Kasumi-1 (cell line): ENCODE measurements at places on chromosomes 4 and X.

GRCh38 chr4:122658818-122659295, 38.0 kb upstream of the IL21 start:
- DNase-seq, result no peak

GRCh38 chr4:67871867-67872266, 11.9 kb downstream of the TMPRSS11D start:
- DNase-seq, result peak; percentile 81

- DNase-seq, result no peak
These were observed 44.5 kb upstream of the IL21 start for GRCh38 chr4:122665161-122665929.

DNA sequence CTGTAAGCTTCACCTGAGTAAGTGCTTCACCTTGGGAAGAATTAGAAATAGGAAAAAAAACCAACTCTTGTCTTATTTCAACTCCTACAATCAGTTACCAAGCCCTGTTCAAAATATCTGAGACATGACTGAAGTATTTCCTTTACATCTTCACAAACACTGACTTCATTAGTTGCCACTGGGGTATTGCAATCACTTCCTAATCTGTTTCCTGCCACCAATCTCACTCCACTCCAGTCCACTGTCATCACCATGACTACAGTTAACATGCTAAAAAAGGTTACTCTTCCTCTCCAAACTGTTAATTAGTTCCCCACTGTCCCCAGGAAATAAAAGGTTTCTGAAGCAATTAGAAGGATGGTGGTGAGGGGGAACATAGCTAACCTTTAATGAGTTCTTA, 3.3 kb upstream of the SUPT20HL1 start:
- DNase-seq, result peak; percentile 30

GRCh38 chr4:150569384-150569987, 12.5 kb upstream of the MAB21L2 start:
- DNase-seq, result no peak
